ENCODE measurements at places on chromosomes 3 and 15.

DNA sequence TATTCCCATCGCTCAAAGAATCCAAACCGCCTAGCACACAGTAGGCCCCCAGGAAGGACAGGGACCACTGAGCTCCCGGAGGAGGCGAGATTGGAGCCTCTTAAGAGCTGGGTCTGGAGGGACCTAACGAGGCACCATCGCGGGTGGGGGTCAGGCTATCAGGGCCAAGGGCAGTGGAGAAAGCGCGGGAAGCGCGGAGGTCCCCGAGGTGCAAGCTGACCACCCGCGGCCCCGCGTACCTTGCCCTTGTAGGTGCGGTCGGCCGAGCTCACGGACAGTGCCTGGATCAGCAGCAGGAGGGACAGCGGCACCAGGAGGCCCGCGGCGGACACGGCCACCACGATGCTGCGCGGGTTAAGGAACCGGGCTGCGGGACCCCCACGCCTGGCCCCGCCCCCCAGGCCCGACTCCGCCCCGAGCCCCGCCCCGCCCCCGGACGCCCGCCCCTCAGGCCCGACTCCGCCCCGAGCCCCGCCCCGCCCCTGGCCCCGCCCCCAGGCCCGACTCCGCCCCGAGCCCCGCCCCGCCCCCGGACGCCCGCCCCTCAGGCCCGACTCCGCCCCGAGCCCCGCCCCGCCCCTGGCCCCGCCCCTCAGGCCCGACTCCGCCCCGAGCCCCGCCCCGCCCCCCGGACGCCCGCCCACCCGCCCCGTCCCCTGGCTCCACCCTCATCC lies 3.9 kb downstream of the ZDHHC19 start:
- DNase-seq, result no peak

- DNase-seq, result no peak
Measured at GRCh38 chr3:64696896-64697295, 9.1 kb upstream of the ADAMTS9 start.

DNA sequence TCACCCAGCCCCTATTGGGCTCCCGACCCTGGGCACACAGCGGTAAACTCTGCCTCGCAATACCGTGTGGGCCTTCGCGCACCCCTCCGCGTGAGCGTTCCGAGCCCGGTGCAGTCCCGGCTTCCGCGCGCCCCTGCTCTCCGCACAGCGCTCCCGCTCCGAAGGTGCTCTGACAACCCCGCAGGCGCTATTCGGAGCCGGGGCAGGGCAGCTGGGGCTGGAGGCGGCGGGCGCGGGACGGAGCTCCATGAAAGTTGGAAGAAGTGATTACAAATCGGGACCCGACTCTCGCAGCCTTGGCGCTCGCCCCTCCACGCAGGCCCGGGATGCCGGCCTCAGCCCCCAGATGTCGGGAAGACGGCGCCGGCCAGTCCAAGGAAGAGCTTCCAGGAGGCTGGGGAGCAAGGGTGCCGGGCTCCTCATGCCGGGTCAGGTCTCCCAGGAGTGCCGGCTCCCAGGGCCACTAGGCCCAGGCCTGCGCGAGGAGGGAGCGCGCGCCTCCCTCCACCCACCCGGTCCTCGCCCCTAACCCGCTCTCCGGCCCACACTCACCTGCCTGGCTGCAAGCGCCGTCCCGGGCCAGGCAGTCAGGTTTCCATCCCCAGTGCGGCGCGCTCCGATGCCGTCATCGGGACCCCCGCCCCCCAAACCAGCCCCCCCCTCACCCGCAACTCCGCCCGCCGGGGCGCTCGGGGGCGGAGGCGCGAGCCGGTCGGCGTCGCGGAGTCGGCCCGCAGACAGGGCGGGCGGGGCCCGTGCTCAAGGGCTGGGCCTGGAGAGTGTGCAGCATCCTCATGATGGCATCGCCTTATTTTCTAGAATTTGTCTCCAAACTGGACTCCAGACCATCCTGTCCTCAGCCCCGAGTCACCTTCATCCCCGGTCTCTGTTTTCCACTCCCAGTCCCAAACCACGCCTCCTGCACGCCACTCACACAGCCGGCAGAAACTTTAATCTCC lies at the start of gene KIF7:
Gene KIF7 (minus strand): TSS at position 621 of the 959 bp plus-strand sequence. CDS start 2,537 bp downstream, outside the sequence.
- peak; percentile 83 for DNase-seq

DNA sequence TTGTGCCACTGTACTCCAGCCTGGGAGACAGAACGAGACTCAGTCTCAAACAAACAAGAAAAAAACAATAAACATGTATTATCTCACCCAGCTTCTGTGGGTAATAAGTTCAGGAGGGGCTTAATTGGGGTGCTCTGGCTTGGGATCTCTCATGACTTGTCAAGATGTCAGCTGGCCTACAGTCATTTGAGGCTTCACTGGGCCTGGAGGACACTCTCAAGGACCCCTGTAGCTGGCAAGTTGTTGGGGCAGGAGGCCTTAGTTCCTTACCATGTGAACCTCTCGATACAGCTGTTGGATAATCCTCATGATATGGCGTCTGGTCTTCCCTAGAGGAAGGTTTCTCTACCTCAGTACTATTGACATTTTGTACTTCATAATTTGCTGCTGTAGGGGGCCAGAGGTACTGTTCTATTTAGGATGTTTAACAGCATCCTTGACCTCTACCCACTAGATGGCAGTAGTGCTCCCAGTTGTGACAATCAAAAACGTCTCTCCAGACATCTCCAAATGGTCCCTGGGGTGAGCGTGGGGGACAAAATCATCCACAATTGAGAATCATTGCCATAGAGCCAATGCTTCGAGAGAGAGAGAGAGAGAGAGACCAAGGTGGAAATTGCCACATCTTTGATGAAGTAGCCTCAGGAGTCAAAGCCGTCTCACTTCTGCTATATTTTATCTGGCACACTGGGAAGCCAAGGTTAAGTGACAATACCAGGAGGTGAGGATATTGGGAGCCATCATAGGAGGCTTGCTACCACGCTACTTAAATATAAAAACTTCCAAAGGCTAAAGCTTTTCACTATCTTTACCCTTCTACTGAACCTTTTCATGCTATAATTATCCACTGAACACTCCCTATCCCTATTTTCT lies 23.9 kb upstream of the SLTM start:
- DNase-seq, result peak; percentile 68

GRCh38 chr3:87796137-87796842 lies 262.5 kb downstream of the CGGBP1 start:
- no peak for DNase-seq

DNA sequence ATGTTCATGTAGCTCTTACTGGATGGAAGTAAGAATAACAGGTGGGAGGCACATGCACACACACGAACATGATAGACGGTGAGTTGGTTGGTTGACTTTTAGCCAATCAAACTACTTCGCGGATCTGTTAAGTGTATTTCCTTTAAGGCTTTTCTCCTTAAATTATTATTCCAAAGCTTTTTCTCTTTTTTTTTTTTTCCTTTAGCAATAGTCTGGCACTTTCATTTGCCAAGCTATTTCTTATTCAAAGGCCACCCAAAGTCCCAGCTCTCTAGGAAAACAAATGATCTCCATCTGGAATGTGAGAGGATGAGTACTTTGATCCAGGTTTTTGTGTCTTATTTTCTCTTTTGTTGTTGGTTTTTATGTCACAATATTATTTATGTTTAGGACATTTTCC lies 141.1 kb downstream of the TPRG1 start:
- no peak for DNase-seq

GRCh38 chr15:71761649-71762048 lies 48.7 kb upstream of the NR2E3 start:
- peak; percentile 73 for DNase-seq

DNA sequence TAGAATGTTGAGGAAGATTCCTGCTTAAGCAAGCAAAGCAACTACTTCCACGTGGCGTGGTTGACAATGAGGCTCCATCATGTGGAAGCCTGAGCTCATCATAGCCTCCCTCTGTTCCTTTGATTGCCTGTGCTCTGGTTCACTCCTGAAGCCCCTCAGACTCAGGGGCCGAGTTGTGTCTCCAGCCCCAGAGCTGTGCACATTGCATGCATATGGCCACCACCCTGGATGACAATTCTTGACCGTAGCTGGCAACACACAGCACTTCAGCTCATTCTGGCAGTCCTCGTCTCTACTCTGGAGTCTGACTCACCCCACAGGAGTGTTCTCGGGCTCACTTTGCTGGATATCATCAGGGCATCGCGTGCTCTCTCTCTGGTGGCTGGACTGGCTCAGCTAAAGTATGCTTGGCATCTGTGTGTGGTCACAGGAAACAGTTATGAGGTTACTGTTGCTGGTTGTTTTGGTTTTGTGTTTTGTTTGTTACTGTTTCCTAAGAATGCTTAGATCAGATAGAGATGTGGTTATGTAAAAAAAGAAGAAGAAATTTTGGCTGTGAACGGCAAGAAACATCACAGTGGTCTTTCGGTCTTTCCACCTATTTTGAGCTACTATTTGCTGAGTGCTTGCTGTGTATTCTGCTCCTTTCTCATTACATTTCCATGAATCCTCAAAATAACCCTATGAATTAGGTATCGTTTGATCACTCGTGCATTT lies 41.6 kb upstream of the MRPS22 start:
- peak; percentile 77 for DNase-seq

DNA sequence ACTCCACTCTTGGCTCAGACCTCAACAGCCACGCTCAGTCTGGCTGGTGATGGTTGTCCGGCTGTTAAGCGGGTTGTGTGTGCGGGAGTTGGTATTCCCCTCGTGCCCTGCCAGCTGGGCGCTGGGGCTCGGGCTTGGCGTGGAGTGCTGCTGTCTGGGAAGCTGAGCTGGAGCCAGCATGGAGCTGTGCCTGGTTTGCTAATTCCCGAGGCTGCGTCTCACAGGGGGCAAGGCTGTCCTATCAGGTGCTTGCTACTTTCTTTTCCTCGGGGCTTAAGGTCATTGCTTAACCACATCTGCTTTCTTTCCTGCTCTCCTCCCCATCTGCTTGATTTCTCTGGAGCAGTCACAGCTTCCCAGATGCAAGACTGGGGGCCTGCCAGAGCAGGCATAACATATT lies 29.9 kb downstream of the PDIA5 start:
- peak; percentile 62 for DNase-seq

DNA sequence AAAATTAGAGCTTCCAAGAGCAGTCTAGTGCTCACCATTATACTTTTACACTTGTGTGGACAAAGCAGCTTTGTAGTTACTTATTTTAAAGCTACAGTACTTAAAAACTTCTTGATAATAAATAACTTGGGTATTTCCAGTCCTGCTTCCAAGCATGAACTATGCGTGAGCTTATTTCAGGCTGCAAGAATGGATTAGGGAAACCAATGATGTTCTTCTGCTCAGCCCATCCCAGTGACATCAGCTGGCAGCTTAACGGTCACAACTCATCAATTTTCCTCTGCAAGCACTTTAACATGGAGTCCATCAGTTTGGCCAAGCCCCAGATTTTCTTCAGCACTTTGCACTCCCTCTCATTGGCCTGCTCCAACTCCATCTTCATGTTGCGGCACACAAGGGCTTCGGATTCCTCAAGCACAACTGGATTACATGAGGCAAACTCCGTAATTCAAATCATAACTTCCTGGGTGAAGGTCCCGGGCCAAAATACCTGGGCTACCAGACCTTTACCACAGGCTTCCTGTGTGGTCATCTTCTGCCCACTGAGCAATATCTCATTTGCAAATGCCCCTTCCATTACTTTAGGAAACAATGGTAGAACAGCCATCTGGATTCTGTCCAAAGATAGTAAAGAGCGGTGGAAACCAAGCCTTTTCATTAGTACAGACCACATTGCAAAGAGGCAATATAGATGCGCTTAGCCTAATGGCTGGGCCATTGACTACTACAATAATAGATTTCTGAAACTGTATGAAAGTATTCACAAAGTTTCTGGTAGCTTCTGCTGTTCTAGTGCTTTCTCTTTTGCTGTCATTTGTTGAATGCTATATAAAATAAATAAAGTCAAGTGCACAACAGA lies 87.5 kb upstream of the DAZL start:
- DNase-seq, result no peak

- peak; percentile 54 for DNase-seq
Measured at GRCh38 chr3:184261854-184262763, 756 bp upstream of the CAMK2N2 start.

GRCh38 chr15:86231864-86232721 lies 152.4 kb downstream of the AGBL1 start:
- peak; percentile 73 for DNase-seq

- peak; percentile 16 for DNase-seq
Measured at GRCh38 chr3:173396191-173397041, 1.1 kb upstream of the NLGN1 start.

DNA sequence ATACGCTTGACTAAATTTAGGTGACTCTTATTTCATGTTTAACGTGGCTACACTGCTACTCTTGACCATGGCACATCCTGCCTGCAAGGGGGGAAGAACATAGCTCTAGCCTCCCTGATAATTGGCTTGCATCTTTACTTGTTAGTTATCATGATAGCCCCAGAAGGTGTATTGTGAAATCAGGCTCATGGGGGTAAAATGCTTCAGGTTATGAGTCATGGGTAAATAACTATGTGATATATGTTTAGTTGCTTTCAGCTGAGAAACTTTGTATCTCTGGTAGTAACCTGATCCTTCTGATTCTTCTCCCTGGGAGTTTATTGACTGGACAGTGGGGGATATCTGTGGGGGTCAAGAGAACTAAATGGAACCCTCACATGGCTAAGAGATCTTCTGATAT lies 660.8 kb upstream of the UBE2E2 start:
- no peak for DNase-seq

- no peak for DNase-seq
Measured at GRCh38 chr15:70584441-70584837, 178.9 kb downstream of the UACA start.

- DNase-seq, result no peak
Measured at GRCh38 chr15:60343221-60343970, 54.4 kb downstream of the ANXA2 start.

GRCh38 chr3:191781044-191781443 lies 320.1 kb downstream of the PYDC2 start:
- no peak for DNase-seq

DNA sequence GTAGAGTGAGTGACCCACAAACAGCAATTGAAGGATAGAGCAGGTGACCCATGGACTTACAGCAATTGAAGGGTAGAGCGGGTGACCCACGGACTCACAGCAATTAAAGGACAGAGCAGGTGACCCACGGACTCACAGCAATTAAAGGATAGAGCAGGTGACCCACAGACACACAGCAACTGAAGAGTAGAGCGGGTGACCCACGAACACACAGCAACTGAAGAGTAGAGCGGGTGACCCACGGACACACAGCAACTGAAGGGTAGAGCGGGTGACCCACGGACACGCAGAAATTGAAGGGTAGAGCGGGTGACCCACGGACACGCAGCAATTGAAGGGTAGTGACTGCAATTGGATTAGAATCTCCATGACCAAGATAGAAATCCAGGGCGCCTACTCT lies 9.8 kb upstream of the TNK2 start:
- no peak for DNase-seq

DNA sequence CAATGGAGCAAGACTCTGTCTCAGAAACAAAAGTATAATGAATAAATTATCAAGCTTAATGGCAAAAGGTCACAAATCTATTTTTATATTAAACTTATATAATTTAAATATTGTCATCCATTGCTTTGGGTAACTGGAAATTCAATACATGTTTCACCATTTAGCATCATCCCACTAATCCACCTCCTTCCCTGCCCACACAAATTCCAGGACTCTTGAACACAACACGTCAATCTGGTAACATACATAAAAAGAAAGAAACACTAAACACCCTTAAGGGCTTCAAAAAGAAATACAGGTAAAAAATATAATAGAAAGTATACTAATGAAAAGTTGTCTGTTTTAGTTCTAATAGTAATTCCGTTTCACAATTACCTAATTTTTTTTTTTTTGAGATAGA lies 149.4 kb downstream of the STAG1 start:
- no peak for DNase-seq

GRCh38 chr3:188323067-188323842 lies 169.3 kb downstream of the LPP start:
- no peak for DNase-seq

- no peak for DNase-seq
Measured at GRCh38 chr15:46344915-46345314, 710.1 kb downstream of the SQOR start.

Data from hepatocyte (in vitro differentiated cells).